Hematopoietic multipotent progenitor cell treated with erythropoietin and hydrocortisone succinate and interleukin-3 and kit ligand, for 4 days (in vitro differentiated cells): ENCODE measurements at places on chromosomes 5 and 9.

DNA sequence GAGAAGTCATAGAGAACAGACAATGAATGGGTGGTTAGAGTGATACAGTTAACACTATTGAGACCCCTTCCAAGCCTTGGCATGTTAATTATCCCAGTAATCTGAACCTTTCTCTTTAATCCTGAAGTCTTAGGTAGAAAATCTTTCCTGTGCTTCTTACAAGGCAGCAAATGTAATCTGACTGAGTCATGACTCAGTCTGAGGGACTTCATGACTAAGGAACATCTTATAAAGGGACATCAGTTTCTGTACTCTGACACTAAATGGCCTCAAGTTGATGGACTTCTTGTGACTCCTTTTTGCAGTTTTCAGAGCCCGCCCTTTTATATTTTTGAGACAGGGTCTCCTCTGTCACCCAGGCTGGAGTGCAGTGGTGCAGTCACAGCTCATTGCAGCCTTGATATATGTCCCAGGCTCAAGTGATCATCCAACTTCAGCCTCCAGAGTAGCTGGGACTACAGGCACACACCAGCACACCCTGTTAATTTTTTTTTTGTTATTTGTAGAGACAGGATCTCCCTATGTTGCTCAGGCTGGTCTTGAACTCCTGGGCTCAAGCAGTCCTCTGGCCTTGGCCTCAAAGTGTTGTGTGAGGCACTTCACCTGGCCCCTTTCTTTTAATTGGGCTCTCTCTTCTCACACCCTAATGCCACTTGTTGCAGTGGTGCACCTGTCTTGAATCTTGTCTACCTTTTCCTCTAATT lies 9.5 kb downstream of the EXOSC3 start:
- DNase-seq, result no peak

DNA sequence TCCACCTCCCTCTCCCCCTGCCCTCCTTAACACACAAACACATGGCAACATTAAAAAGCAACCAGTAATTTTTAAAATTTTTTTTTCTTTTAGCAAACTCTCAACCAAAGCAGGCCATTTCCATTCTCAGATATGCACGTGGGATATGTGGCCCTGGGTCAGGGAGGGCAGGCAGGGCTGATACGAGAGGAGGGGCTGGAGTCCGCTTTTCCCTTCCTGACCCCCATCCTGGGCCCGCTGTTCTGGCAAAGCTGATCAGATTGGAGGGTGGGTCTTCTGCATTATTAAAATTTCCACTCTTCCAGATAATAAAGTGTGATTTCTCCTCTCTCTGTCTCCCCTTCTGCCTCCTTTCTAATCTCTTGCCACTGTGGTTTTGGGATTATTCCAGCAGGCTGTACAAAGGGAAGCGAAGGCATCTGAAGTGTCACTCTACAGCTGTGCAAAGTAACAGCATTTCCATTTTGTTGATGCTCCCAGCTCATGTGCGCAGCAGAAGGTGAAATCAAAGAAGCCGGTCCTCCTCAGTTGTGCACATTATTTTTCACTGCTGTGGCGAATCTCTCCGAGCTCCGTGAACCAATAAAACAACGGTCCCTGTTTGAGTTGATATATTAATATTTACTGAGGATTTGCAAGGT lies 12.0 kb downstream of the IRX1 start:
- no peak for DNase-seq

GRCh38 chr5:107112216-107112615 lies 558.5 kb downstream of the EFNA5 start:
- DNase-seq, result no peak

GRCh38 chr5:31639481-31640411 lies 815 bp downstream of the PDZD2 start:
- DNase-seq, result peak; percentile 35

- peak; percentile 53 for DNase-seq
Observed at GRCh38 chr5:35182910-35183535, 47.3 kb downstream of the PRLR start.

DNA sequence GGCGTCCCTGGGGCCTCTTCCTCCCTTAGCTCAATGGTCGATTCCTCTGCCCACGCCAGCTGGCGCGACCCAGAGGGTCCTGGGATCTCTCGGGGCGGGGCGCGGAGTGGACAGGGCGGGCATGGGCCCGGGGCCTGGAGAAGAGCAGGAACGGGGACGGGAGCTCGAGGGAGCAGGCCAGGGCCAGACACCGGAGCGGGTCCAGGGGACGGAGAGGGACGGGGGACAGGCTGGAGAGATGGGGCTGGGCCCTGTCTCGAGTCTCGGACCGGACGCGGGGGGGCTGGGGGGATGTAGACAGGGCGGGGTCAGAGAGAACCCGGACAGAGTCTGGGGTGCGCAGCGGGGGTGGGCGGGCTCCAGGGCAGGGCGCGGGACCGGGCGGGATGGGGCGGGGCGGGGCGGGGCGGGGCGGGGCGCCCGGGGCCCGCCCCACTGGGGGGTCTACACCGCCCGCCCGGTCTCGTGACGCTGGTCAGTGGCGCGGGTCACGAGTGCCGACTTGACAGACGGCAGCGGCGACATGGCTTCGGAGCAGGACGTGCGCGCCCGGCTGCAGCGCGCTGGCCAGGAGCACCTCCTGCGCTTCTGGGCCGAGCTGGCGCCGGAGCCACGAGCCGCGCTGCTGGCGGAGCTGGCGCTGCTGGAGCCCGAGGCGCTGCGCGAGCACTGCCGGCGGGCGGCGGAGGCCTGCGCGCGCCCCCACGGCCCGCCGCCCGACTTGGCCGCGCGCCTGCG lies at the start of gene UAP1L1:
TSS of gene UAP1L1 (plus strand) at position 508 of the 738 bp plus-strand sequence. CDS start at position 524, 16 bp downstream.
- peak; percentile 85 for DNase-seq

GRCh38 chr5:14728459-14728938 lies 64.0 kb downstream of the OTULIN start:
- DNase-seq, result no peak

- DNase-seq, result no peak
Observed at GRCh38 chr5:161380486-161380885, 166.0 kb downstream of the GABRB2 start.

DNA sequence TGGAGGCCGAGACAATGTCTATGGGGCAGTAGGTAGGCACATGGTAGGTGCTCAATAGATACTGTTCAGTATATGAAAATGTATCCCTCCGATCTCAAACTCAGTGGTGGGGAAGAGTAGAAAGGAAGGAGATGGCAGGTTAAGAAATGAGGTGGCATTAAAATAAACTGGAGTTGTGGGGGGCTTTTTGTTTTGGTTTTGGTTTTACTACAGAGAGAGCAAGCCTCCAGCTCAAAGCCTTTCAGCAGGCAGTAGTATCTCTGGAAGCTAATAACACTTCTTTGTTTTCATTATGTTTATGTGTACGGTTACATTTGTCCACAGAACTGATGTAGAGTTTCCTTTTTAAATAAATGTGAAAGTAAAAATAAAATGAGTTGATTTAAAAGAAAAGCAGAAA lies 8.6 kb downstream of the MFAP3 start:
- no peak for DNase-seq

DNA sequence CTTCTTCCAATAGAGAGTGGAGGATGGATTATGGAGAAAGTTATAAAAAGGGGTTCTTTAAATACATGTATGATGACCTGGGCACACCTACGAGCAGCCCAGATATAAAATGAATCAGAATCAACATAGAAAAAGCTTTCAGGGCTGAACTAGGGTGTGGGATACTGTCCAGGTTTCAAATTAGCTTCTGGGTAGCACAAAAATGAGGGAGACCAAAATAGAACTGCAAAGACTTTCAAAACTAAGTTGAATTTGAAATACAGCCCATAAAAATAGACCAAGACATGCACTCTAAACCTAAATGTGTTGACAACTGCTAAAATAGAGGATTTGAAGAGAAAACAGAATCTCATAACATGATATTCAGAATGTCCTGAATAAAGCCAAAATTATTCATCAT lies 17.0 kb downstream of the ZNF484 start:
- DNase-seq, result no peak

DNA sequence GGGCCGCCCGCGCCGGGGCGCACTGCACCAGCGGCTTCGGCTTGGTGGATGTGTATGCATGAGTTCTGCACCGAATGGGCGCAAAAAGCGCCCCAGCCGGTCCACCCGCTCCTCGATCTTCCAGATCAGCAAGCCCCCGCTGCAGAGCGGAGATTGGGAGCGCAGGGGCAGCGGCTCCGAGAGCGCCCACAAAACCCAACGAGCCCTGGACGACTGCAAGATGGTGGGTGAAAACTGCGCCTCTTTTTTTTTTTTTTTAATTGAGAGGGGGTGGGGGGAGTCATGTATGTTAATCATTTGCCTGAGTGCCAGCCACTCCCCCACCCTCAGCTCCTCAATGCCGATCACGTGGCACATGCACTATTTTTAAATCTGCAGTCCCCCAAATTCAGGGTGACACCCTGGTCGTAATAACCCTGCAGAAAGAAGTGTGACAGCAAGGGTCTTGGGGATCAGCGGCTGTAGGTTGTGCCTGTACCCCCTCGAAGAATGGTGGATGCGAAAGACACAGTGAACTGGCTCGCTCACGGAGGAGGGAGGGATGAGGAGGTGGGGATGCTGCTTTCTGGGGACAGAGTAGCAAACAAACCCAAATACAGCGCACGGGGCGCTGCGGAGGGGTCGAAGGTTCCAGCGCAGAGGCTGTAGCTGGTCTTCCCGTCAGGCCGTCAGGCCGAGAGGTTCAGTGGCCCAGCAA lies 900 bp downstream of the RGS7BP start:
- DNase-seq, result no peak

DNA sequence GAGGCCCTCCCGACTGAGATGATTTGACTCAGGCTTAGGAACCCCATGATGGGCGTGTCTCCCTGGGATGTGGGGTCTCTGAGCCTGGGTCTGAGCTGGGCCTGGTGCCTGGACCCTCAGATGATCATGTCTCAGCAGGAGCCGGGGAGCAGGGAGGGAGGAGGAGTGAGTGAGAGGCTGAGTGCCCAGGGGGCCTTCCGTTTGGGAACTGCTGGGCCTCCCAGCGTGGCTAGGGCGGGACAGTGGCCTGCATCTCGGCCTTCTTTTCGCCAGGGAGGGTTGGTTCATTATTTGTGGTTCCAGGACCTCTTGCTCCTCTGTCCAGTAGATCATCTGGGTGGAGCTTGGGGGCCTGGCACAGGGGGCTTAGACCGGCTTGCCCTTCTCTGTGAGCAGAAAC lies 5.6 kb downstream of the PRRX2 start:
- DNase-seq, result no peak

- peak; percentile 69 for DNase-seq
Observed at GRCh38 chr5:171272996-171273970, 35.8 kb upstream of the TLX3 start.

DNA sequence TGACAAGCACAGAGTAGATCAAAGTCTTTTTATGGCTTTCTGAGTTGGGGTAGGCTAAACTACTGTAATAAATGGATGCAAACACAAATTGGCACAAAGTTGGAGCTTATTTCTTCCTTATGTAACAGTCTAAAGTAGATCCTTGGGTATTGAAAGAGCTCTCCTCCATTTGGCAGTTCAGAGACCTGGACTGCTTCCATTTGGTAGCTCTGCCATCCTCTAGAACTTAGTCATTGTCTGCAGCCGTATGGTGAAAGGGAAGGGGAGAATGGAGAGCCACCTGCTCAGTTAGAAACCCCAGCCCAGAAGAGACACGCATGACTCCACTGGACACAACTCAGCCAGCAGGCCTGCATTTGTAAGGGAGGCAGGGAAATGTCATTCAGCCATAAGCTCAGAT lies 345.0 kb downstream of the DMAC1 start:
- DNase-seq, result no peak

GRCh38 chr5:162444129-162444762 lies 376.7 kb downstream of the GABRG2 start:
- no peak for DNase-seq

DNA sequence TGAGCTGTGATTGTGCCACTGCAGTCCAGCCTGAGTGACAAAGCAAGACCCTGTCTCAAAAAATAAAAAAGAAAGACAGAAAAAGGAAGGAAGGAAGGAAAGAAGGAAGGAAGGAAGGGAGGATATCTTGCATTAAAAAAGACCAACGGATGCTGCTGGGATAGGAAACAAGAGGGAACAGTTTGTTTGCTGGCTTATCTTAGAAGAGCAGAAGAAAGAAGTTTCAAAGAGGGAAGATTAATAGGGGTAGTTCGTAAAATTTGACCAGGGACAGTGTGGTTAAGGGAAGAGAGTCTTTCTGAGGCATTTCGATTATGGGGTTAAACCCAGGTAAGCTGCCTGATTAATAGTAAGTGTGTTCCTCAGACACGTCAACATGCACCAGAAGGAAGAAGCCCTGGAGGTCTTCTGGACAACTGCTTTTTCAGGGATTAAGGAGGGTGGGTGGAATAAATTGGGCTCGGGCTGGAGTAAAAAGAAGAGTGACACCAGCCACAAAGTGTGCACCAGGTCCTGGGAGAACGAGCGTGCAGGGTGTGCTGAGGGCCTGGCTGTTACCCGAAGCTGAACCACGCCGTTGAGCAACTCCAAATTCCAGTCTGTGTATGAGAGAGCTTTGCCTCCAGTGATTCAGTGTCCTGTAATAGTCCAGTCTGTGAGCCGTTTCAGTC lies 24.8 kb downstream of the FYB1 start:
- peak; percentile 85 for DNase-seq

- no peak for DNase-seq
Observed at GRCh38 chr9:119487118-119487827, 118.0 kb upstream of the BRINP1 start.

GRCh38 chr9:94918038-94918753 lies 191.7 kb downstream of the AOPEP start:
- peak; percentile 66 for DNase-seq

- no peak for DNase-seq
Observed at GRCh38 chr5:171623551-171624097, 162.0 kb upstream of the SMIM23 start.

- peak; percentile 94 for DNase-seq
Observed at GRCh38 chr5:151051066-151051930, 29.5 kb downstream of the TNIP1 start.

GRCh38 chr5:133499895-133500294 lies 112.4 kb downstream of the FSTL4 start:
- no peak for DNase-seq

GRCh38 chr5:13945271-13945670 lies 783 bp upstream of the DNAH5 start:
- DNase-seq, result no peak

- peak; percentile 77 for DNase-seq
Observed at GRCh38 chr9:35051069-35051967, 21.1 kb downstream of the VCP start.

DNA sequence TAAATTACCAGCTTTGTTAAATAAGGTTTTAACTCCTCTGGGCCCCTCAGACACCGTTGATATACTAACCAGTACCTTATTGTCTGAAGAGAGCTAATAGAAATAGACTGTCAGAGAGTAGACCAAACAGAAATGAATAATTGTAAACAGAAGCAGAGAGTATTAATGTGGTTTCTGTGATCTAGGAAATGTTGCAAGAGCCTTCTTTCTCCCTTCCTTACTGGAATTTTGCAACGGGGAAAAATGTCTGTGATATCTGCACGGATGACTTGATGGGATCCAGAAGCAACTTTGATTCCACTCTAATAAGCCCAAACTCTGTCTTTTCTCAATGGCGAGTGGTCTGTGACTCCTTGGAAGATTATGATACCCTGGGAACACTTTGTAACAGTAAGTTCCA lies 5.1 kb downstream of the TYRP1 start:
- DNase-seq, result no peak
